ENCODE measurements at places on chromosomes 6 and 20.
A peak's percentile ranks its signal among the peaks of the same experiment; 100 is the strongest.

DNA sequence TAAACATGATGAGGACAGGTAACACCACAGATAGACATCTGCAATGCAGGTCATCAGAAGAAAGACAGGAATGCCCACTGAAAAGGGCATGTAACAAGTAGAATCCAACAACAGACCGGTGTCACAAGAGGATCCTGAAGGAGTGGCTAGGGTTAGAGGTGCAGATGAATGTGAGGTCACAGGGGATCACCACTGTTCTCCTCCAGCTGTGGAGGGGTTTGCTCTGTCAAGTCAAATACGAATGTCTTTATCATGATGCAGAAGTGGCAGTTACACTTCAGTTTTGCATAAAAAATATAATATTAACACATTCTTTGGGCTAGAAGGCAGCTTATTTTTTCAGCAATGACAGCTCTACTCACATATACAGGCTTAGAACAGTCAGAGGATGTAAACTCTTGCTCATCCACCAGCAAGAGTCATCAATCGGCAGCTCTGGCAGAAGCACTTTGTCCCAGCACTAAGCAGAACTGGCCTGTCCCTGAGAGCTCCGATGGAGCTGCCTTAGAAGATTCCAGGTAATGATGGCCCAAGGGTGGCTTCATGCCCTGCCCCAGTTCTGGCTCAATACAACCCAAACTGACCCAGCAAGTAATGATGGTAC, 130.4 kb upstream of the TRAF3IP2 start:
- DNase-seq, result peak; percentile 52

GRCh38 chr6:161901740-161902426, 628.0 kb upstream of the AGPAT4 start:
- no peak for DNase-seq

DNA sequence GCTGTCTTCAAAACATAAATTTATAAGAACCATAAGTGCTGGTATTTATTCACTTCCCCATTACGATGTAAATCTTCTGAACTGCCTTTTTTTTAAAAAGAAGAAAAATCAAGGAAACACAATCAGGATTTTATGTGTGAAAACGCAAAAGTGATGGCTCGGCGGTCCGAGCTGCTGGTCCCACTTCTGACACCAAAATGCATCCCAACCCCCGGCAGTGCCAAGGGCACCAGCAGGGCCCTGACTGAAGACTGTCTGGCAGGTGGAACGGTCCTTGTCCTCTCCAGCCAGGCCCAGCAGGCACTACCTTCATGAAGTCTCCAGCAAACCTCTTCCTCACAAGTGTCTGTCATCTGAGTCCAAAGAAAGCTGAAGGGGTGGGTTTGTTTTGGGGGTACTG, 41.2 kb downstream of the TBC1D7 start:
- no peak for DNase-seq

DNA sequence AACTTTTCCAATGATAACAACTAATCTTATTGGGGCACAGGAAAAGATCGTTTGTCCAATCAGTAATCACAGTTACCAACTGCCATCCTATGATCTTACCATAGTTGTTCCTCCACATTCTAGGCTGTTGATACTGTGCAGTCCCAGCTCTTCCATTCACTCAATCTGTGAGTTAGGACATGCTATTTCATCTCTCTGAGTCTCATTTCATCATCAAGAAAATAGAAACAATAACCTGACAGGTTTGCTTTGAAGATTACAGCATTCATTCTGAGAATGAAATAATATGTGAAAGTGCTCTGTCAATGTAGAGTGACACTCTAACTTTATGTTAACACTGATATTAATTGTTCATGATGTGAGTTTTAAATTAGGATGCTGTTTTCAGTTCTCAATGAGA, 89.8 kb downstream of the KIF13A start:
- no peak for DNase-seq

- DNase-seq, result no peak
Measured at GRCh38 chr20:20395087-20395486, 27.2 kb downstream of the INSM1 start.

GRCh38 chr6:157682856-157683481, 140.1 kb upstream of the SNX9 start:
- peak; percentile 64 for DNase-seq

GRCh38 chr20:46951840-46952497, 57.3 kb downstream of the EYA2 start:
- DNase-seq, result peak; percentile 22

GRCh38 chr20:34525709-34526416, 9.6 kb downstream of the DYNLRB1 start:
- peak; percentile 100 for DNase-seq

DNA sequence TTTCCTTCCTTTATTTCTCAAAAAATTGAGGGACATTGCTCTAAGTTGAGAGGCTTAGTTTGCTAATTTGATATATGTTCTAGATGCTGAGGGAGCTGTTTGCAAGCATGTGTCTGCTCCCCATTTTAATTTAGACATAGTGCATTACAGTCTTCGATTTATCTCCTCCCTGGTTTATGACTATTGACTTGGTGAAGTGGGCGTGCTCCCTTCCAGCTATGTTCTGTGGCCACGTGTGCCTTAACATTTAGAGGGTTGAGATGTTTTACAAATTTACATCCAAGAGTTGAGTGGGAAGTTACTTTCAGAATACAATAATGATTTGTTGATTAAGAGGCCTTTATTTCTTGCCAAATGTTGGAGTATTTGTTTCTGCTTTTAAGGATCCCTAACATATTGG, 48.2 kb downstream of the KLHL32 start:
- no peak for DNase-seq

- peak; percentile 80 for DNase-seq
Measured at GRCh38 chr20:38633577-38634093, 32.0 kb downstream of the ARHGAP40 start.

DNA sequence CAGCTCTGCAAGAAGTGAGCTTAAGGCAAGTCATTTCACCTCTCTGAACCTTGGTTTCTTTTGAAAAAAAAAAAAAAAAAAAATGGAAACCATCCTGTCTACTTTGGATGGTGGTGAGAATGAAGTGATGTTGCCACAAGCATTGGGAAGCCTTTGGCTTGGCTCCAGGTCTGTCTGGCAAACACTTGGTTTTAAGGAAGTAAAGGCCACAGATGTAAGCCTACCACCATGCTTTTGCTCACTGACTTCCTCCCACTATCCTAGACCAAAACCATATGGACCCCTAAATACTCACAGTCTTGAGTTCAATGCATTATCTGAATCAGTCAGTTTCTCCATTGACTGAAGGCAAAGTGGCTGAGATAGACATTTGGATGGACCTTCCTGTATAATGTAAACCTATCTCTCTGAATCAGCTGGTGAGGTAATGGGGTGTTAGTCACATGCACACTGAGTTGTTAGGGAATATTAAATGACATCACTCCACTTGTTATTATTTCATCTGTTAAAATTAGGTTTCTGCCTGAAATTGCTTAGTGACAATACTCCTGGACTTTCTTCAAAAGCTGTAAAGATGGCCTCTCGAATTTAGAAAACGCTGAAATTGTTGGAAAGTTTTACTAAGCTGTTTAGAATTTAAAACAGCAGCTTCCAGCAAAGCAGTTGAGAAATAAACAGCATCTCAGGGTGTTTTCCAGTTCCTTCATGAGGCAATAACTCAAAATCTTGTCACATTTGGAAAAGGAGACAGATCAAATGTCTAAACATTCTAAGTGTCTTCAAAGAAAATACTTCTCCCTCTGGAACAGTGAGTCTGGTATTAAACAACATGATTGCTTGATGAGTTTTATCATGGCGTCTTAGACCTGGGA, 833.5 kb downstream of the DHX35 start:
- DNase-seq, result peak; percentile 25

- peak; percentile 86 for DNase-seq
Measured at GRCh38 chr6:28947831-28948270, 24.1 kb upstream of the TRIM27 start.

DNA sequence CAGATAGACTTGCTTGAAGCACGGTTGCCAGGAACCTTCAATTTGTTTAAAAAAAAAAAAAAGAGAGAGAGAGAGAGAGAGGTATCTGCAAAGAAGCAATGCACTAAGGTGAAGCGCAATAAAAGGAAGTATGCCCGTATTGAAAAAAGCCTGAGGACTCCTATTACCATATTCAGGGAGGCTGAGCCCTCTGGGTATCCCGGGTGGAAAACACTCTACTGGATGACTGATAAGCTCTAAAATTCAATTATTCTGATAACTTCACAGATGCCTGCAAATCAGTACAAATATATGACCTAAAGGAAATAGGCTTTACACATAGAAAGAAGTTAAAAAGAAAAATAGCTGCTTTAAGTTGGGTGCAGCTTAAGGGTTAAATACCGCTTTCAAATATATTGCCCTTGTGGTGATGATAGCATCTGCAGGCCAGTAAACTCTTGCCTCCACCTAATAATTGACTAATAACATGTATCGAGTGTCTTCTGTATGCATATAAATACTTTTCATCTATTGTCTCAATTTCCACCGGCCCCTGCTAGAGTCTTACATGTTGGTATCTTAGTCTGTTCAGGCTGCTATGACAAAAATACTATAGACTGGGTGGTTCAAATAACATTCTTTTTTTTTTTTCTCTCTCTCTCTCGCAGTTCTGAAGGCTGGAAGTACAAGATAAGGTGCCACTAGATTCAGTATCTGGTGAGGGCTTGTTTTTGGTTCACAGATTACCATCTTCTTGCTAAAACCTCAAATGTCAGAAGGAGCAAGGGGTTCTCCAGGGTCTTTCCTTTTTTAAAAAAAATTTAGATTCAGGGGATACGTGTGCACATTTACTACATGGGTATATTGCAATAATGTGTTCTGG, 187.4 kb upstream of the JARID2 start:
- DNase-seq, result no peak

GRCh38 chr20:7144464-7144863, 377.0 kb downstream of the BMP2 start:
- no peak for DNase-seq
